ENCODE measurements at places on chromosomes 4 and X. TPM values are rescaled to one million over a fixed set of nuclear protein-coding genes. Genes with fewer than 3 reads are reported as not detected.

Gene GPC4
- total RNA-seq, result 0.07 TPM

Gene GABRG1
- total RNA-seq, result not detected

Gene ARAP2
- total RNA-seq, result 2.1 TPM

Gene INTU
- 5.6 TPM for total RNA-seq

Gene FAM156B
- total RNA-seq, result 8.2 TPM

Gene TRAM1L1
- total RNA-seq, result 0.57 TPM

Gene TCEAL5
- total RNA-seq, result not detected

Gene AFAP1
- total RNA-seq, result 93.2 TPM

Gene OPN1MW3
- total RNA-seq, result not detected

Gene GAGE13
- total RNA-seq, result not detected

Gene SPANXD
- total RNA-seq, result not detected

Measured in thoracic aorta endothelial cell (primary cell).